ENCODE measurements at places on chromosomes 6 and 20.

DNA sequence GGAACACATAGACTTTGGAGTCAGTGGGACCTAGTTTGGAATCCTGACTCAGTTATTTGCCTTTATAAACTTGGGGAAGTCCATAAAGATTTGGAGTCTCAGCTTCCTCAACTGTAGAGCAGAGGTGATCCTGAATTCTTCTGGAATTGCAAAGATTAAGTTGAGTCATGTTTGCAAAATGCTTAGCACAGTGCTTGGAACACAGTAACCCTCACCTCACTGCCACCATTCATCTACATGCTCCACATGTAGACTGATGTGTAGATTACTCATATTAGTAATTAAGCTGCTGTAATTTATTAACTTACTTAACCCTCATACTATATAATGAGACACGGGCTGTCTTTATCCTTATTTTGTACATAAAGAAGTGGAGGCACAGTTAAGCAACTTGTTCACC lies 61.4 kb downstream of the LAMP5 start:
- no peak for DNase-seq

GRCh38 chr20:37946946-37947345 lies 44.0 kb downstream of the VSTM2L start:
- DNase-seq, result no peak

- peak; percentile 73 for DNase-seq
Measured at GRCh38 chr6:41039060-41039998, at the start of gene UNC5CL. Gene UNC5CL, minus strand, starts transcription at chr6:41039221. Its CDS starts 4,147 bp downstream, at chr6:41035074.

- no peak for DNase-seq
Measured at GRCh38 chr6:33908025-33908424, 104.2 kb upstream of the MLN start.
